ENCODE measurements at places on chromosomes 5 and 9. TPM values are rescaled to one million over a fixed set of nuclear protein-coding genes. Genes with fewer than 3 reads are reported as not detected.

GRCh38 chr5:71954329-71954728 lies 152.9 kb upstream of the MAP1B start:
- DNase-seq: no peak

The ZSWIM6 gene
- polyA plus RNA-seq: 10.8 TPM

DNA sequence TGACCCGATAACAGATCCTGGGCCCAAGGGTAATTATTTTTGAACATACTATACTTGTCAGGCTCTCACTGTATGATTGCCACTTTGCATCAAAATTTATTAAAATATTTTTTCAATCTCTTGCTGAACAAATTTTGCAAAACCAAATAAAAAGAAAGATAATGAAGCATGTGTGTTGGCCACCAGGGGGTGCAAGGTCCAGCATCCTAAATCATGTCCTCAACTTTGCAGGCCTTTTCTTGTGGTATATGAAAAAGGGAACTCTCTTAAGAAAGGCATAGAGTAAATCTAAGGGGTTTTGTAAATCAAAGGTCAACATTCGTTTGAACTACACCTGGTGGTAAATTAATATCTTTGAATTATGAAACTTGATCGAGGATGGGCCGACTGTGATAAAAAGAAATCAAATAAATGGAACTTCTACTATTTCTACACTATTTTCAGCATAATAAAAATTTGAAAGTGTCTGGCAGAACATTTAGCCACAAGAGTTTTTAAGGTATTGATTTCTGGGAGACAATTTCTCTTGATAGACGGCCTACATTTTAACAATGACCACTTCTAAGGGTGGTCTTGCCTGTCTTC lies 676.5 kb downstream of the DMRTA1 start:
- peak; percentile 45 for DNase-seq

The CTSL gene
- polyA plus RNA-seq: 46.2 TPM

GRCh38 chr9:91757782-91758181 lies 192.2 kb downstream of the ROR2 start:
- DNase-seq: no peak

The GFRA3 gene
- 5.8 TPM for polyA plus RNA-seq

The FSTL4 gene
- 1.5 TPM for polyA plus RNA-seq

The NSMF gene
- 18.7 TPM for polyA plus RNA-seq

- no peak for DNase-seq
These were observed 26.5 kb downstream of the UBE2R2 start for GRCh38 chr9:33843312-33843961.

GRCh38 chr9:92633614-92634278 lies 36.2 kb downstream of the IPPK start:
- no peak for DNase-seq

- no peak for DNase-seq
These were observed 98.4 kb downstream of the PHF2 start for GRCh38 chr9:93674580-93675335.

DNA sequence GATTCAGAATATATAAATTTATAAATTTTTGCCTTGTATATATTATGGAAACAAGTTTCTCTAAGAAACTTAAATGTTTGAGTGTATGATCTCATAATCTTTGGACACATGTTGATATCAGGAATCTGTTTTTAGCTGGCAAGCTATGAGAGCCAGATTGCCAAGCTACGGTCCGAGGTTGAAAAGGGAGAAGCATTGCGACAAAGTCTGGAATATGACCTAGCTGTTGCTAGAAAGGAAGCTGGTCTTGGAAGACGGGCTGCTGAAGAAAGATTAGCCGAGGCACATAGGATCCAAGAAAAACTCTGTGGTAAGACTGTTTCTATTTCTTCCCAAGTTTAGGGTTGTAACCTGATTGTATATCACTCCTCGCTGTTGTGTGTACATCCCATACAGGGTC lies 25.9 kb downstream of the CCDC171 start:
- peak; percentile 5 for DNase-seq

DNA sequence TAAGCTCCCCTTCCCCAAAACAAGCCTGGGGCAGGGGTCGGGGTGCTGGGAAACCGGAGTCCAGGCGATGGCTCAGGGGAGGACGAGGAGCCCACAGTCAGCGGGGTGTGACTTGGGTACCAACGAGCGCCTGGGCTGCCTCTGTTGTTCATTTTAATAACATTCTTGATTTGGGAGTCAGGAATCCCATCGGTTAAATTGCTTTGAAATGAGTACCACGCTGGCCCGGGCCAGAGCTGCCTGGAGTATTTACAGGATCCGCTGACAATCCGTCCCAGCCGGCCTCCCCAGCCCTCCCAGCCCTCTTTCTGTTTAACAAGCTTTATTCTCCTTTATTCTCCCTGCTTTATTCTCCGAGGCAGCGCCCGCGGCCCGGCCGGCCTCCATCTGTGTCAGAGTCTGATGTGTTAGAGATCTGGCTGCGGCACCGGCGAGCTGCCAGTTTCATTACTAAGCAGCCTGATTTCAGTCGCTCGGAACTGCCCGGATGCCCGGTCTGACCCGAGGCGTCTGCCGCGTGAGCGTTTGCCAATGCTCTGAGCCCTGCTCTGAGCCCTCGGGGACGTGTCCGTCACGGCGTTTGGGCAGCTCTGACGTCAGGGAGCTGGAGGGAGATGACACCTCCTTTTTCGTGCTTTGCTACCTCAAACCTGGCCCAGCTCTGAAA lies 16.5 kb upstream of the QRFP start:
- no peak for DNase-seq

GRCh38 chr9:91623004-91623403 lies 199.4 kb upstream of the NFIL3 start:
- no peak for DNase-seq

The ANXA2R gene
- polyA plus RNA-seq: 1.1 TPM

- DNase-seq: no peak
These were observed 400.7 kb downstream of the ZSWIM6 start for GRCh38 chr5:61732796-61733195.

The FST gene
- polyA plus RNA-seq: 27.4 TPM

DNA sequence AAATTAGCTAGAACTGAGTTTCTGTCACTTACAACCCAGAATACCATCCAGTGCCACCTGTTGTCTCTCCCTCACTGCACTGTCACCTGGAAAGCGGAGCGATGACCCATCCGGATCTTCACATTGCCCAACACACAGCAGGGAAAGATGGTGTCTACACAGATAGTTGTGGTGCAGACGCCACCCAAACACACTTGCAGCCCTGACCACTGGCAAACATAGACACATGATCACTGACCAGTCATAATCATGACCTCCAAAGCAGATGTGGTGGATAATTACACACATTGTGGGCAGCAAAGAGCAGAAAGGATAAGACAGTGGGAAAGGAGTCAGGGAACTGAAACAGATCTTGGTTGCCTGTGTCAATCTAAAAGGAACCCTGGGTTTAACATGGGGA lies 64.7 kb downstream of the GABBR2 start:
- no peak for DNase-seq

- no peak for DNase-seq
These were observed 156.4 kb upstream of the FTMT start for GRCh38 chr5:121695307-121695706.

The IL4 gene
- not detected for polyA plus RNA-seq

GRCh38 chr5:173771725-173772383 lies 116.3 kb upstream of the CPEB4 start:
- no peak for DNase-seq

DNA sequence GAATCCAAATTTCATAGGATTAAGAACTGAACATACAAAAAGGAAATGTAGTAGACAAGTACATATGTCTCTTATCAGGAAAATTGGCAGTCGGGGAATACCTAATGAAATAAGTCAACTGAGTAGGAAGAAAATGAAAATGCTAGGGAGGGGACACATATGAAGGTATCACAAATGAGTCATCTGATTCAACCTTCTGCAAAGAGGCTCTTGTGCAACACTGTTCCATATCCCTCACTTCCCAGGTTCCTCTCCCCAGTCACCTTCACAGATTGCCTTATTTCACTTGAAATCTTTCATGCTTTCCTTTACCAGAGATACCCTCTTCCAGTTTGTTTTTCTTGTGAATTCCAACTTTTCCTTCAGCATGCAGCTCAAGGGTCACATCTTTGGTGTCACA lies 139.0 kb downstream of the RFX3 start:
- DNase-seq: no peak

DNA sequence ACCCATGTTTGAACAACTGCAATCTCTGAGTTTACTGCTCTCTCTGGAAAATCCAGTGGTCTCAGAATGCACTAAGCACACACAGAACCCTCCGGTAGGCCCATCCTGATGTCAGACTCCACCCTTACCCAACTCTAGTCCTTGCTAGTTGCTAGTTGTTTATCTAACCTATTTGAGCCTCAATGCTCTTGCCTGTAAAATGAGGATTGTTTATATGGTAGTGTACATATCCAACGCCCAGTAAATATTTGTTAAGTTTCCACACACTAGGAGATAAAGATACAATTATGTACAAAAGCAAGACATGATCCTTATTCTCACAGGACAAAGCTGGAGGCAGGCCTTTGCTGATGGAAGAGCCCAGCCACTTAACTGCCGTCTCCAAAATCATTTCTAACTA lies 192.2 kb downstream of the SPOCK1 start:
- no peak for DNase-seq

The ANKRD31 gene
- 0.22 TPM for polyA plus RNA-seq

- peak; percentile 44 for DNase-seq
These were observed 181.0 kb downstream of the BNC2 start for GRCh38 chr9:16689351-16689938.

GRCh38 chr5:180105827-180106312 lies 34.3 kb upstream of the RNF130 start:
- no peak for DNase-seq

GRCh38 chr5:98905857-98906688 lies 22.7 kb downstream of the CHD1 start:
- DNase-seq: peak; percentile 31

DNA sequence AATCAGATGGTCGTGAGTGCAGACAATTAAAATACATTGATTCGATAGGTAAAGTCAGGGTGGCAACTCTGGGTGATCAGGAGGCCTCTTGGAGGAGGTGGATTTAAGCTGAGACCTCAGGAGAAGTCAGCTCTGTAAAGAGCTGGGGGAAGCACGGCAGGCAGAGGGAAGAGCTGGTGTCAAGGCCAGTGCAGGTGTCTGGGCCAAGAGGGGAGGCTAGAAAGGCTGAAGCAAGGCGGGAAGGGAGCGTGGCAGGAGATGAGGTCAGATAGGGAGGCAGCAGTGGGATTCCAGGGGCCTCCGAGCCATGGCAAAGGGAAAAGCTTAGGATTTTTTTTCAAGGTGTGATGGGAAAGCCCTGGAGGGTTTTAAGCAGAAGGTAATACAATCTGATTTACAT lies 178.7 kb downstream of the FSTL4 start:
- no peak for DNase-seq

DNA sequence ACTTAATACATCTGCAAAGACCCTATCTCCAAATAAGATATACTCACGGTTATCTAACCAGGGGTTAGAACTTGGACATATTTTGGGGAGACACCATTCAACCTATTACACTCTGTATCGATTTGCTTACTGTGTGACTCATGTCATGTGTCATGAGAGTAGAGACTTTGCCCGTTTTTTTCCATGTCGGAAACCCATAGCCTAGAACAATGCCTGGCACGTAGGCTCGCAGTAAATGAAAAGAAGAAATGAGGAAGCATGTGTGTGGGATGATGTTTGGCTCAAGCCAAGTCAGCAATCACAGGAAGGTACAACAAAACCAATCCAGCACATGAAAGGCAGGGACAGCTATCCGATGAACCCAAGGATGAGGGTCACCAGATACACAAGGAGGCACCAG lies 94.6 kb upstream of the DNAH5 start:
- no peak for DNase-seq

- DNase-seq: no peak
These were observed 58.5 kb downstream of the GGTA1 start for GRCh38 chr9:121441165-121441564.

The GRM6 gene
- polyA plus RNA-seq: 0.54 TPM

GRCh38 chr9:28921857-28922500 lies 1348.7 kb upstream of the C9orf72 start:
- DNase-seq: no peak

The APBA1 gene
- polyA plus RNA-seq: 7.7 TPM

- no peak for DNase-seq
These were observed 67.0 kb downstream of the ZNF366 start for GRCh38 chr5:72440207-72440638.

The FGD3 gene
- polyA plus RNA-seq: 3.8 TPM

- DNase-seq: no peak
These were observed 75.7 kb upstream of the FBN2 start for GRCh38 chr5:128613766-128614165.

The IL13 gene
- 0.16 TPM for polyA plus RNA-seq

- DNase-seq: no peak
These were observed 77.7 kb downstream of the PSMB7 start for GRCh38 chr9:124337562-124337961.

DNA sequence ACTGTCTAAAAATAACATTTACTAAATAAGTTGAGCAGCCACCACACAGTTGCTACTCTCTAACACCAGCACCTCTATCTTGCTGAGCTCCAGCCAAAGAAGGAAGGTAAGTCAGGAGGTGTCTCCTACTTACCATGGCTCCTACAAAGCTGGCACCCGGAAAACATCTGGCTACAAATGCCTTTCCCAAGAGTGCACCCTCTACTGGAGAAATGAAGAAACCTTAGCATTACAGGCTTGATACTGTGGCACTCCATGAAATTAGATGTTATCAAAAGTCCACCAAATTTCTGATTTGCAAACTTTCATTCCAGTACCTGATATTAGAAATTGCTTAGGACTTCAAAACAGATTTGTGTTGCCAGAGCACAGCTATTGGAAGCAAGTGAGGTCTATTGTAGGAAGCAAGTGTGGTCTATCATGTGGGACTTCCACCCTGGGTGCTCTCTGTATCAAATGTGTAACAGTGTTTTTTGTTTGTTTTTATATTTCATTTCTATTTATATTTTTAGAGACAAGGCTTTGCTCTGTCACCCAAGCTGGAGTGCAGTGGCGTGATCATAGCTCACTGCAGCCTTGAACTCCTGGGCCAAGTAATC lies 25.7 kb upstream of the RFK start:
- DNase-seq: no peak

The ARHGEF39 gene
- 6.1 TPM for polyA plus RNA-seq

DNA sequence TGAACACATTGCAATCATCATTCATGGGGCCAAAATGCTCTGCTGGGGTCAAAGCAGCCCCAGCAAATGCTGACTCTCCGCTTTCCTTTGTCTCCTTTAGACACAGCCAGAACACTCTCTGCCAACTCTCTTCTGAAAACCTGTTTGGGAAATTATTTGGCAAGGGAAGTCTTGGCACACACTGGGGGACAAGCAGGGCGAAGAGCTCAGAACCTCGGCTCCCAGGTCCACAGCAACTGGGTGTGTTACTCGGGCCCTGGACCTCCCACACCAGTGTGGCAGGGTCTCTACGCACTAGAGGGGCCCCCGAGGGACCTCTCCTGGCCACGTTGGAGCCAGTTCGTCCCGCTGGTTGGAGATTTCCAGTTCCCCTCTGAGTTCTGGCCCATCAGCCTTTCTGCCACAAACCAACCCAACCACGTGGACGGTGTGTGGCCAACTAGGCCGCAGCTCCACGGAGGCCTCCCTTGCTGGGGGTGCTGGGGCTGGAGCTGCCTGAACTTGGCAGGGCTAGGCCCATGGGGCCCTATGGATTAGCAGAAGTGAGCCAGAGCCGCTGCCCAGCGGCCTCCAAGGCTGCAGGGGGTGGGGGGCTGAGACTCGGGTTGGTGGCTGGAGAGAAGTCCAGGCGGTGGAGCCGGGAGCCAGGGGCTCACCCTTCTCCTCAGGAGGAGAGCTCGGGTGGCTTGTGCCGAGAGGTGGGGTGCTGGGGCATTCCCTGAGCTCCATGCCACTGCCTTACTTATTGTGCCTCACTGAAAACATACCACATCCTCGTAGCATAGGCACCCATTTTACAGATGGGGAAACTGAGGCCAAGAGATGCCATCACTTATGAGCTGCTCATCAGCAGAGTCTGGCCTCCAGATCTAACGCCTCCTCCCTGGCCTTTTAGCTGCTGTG lies 46.8 kb upstream of the RNU6ATAC start:
- no peak for DNase-seq

GRCh38 chr9:72888067-72888466 lies 64.8 kb downstream of the ALDH1A1 start:
- no peak for DNase-seq

All from muscle of back (tissue), 13 donors.